ENCODE measurements at places on chromosomes 5 and 9.

GRCh38 chr5:78604689-78605285 lies 43.8 kb downstream of the LHFPL2 start:
- DNase-seq, result no peak

- no peak for DNase-seq
Measured at GRCh38 chr9:20335668-20336332, 286.5 kb downstream of the MLLT3 start.

DNA sequence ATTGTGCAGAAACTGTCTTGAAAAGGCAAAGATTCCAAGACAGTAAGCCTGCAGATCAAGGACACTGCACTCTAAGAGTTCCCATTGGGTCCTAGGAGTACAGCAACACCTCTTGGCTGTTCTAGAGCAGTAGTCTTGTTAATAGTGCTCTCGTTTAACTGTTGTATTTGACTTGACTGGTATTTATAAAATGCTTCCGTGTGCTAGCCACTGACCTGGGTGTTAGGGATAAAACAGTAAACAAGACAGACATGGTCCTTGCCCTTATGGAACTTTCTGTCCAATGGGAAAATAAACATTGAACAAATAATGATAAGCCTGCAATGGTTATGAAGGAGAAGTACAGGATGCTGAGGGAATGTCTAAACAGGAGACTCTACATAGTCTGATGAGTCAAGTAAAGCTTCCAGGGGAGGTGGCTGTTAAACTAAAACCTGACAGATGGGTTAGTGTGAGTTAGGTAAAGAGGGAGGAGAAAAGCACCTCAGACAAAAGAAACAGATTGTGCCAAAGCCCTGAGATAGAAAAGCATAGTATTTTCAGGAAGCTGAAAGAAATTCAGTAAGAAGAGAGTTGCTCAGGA lies 33.3 kb downstream of the TDRD7 start:
- no peak for DNase-seq

GRCh38 chr5:120088412-120088811 lies 375.7 kb upstream of the PRR16 start:
- no peak for DNase-seq

- peak; percentile 66 for DNase-seq
Measured at GRCh38 chr9:113349445-113350094, at the start of gene BSPRY. Gene BSPRY, plus strand, starts transcription at chr9:113349541. Its CDS starts 39 bp downstream, at chr9:113349580.

- DNase-seq, result no peak
Measured at GRCh38 chr5:39740404-39740803, 315.6 kb upstream of the DAB2 start.

- DNase-seq, result no peak
Measured at GRCh38 chr5:168683247-168683926, 104.2 kb upstream of the PANK3 start.

GRCh38 chr5:38410304-38410990 lies 146.0 kb downstream of the LIFR start:
- DNase-seq, result no peak
